ENCODE measurements at places on chromosomes 4 and X.

DNA sequence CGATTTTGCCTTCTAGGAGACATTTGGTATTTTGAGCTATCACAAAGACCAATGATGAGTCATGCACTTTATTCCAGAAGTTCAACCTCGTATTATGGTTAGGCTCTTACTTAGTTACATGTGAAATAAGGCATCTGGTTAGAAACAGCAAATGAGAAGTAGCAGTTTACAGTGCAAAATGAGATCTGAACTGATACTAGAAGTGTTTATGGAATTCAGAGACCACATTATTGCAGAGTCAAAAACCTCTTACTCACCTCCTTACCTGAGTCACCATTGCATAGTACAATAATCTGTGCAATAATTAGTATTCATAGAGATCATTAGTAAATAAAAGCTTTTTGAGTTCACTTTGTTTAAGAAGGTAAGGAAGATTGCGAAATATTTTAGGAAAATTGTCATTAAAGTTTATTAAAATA is 38.7 kb downstream of the SEC24B start:
- DNase-seq = no peak

DNA sequence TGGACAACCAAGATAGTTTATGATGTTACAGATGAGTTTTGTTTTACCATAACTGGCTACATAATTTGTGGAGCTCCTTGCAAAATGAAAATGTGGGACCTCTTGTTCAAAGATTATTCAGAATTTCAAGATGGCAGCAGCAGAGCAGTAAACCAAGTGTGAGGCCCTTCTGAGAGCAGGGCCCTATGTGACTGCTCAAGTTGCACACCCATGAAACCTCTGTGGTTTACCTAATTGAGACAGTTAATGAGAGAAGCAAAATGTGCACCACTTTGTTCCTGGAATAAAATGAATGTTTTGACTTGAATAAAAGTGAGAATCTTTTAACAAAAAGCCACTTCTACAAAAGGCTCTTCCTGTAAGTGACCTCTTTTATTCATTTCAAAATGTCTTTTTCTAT is 519.2 kb downstream of the RPA4 start:
- no peak for DNase-seq

GRCh38 chr4:138235419-138235952 is 6.7 kb downstream of the SLC7A11 start:
- no peak for DNase-seq

DNA sequence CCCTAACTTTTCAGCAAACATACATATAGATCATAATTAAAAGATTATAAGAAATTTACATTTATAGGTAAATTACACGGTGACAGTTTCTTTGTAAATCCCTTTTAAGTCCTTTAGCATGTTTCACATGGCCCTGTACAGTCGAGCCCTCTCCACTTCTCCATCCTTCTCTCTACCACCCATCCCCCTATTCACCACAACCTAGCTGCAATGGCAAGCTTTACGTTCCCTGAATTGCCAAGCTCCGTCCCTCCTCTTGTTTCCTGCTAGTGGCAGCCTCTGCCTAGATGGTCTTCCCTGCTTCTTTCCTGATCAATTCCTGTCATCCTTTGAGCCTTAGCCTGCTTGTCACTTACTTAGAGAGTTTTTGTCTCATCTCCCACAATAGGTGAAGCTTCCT is 116.2 kb downstream of the TMA16 start:
- no peak for DNase-seq

GRCh38 chrX:49233176-49233575 is at the start of gene CACNA1F:
TSS of gene CACNA1F (minus strand) at chrX:49233340. CDS start at chrX:49233309, 31 bp downstream.
- no peak for DNase-seq

- peak; percentile 34 for DNase-seq
Measured at GRCh38 chr4:71732706-71733105, 51.2 kb downstream of the GC start.

GRCh38 chr4:56656346-56656643 is 24.8 kb downstream of the HOPX start:
- no peak for DNase-seq
